ENCODE measurements at places on chromosomes 3 and 15. TPM values are rescaled to one million over a fixed set of nuclear protein-coding genes. Genes with fewer than 3 reads are reported as not detected.
A peak's percentile ranks its signal among the peaks of the same experiment; 100 is the strongest.

DNA sequence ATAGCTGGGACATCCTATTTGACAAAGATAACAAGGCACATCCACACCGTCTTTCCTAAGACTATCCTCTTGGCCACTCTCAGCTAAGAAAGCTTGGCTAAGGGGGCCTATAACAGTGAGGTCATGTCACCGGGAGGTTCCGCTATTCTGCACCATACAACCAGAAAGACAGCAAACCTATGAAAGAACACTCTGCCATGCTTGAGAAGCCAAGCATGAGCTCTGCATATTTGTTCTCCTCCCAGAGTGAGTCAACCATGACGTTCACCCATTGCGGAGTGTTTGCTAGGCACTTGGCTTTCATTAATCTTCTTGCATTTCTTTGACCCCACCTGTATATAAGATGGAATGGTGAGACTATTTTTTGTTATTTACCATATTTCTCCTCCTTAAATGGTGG is 141.2 kb downstream of the GMNC start:
- DNase-seq: no peak

- DNase-seq: peak; percentile 58
These were observed 87.3 kb upstream of the IGSF10 start for GRCh38 chr3:151548195-151548594.

GRCh38 chr3:134619884-134620445 is 30.9 kb downstream of the KY start:
- DNase-seq: no peak

DNA sequence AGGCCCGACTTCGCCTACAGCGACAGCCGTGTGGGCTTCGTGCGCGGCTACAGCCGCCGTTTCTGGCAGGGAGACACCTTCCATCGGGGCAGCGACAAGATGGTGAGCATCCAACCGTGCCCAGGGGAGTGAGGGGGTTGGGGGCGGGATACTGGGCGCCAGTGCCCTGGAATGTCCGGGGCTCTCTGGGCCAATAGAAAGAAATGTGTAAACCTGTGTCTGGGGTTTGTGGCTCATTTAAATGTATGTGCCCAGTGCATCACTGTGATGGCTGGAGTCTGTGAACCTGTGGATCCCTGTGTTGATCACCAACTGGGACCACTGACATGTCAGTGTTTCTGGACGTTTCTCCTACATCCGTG is 423 bp downstream of the CHAC1 start:
- no peak for DNase-seq

- DNase-seq: no peak
These were observed 177.8 kb downstream of the SERPINI1 start for GRCh38 chr3:167913219-167913835.

- no peak for DNase-seq
These were observed 732.6 kb downstream of the ROBO2 start for GRCh38 chr3:77772459-77772858.

DNA sequence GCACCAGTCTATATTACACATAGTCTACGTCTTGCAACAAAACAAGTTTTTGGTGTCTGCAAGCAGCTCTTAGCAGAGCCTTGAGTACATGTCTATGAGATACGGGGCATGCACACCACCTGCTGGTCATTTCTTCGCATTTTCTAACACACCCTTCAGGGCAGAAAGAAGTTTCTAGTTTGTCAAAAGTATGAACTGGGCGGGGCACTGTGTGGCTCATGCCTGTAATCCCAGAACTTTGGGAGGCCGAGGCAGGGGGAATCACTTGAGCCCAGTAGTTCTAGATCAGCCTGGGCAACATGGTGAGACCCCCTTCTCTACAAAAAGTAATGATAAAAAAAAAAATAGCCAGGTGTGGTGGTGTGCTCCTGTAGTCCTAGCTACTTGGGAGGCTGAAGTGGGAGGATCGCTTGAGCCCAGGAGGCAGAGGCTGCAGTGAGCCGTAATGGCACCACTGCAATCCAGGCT is 64.2 kb upstream of the ARL8B start:
- DNase-seq: peak; percentile 51

DNA sequence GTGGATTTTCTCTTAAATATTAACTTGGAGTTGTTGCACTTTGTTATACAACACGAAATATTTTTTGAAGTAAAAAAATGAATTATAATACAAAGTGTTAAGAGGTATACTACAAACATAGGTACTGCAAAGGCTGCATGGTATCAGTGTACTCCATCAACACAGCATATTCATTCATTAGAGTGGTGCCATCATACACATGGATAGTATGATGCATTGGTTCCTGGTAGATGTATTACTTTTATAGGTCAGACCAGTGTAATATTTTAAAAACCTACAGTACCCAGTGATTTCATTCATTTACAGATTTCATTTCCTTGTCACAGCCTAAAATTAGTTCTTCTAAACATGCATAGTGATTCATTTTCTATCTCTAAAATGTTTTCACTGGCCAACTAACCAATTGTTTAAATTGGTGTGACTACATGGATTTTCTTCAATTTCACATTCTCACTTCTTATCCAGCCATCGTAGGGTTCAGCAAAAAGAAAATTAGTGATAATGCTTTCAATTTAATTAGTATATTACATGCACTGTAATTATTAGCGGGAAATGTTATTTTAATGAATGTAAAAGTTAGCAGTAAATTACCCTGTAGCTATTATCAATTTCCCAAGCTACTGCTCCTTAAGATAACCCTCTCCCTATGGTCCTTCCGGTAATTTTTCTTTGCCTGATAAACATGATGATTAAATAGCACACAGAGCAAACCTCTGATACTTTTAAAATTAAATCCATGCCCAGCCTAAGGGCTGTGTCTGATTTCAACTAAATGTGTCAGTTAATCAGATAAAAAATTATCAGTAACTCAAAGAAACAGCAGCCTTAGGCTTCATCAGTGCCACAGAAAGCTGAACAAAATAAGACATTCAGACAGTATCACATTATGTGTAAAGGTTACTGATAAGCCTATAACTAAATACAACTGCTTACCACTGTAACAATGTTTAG is 68.4 kb downstream of the DPH6 start:
- DNase-seq: no peak

- no peak for DNase-seq
These were observed 33.7 kb upstream of the ALCAM start for GRCh38 chr3:105332961-105333360.

GRCh38 chr15:36301947-36302346 is 277.5 kb upstream of the CDIN1 start:
- no peak for DNase-seq

DNA sequence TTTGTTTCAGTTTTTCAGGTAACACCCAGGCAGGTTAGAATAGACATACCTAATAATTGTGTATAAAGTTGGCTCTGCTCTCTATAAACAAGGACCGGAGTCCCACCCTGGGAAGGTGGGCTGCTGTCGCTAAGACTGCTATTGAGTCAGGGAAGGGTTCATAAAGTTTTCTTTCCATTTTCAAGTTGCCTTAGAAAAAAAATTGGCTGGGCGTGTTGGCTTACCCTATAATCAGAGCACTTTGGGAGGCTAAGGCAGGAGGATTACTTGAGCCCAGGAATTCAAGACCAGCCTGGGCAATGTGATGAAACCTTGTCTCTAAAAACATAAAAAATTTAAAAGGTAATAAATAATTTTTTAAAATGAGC is 11.3 kb upstream of the PIAS1 start:
- DNase-seq: no peak

DNA sequence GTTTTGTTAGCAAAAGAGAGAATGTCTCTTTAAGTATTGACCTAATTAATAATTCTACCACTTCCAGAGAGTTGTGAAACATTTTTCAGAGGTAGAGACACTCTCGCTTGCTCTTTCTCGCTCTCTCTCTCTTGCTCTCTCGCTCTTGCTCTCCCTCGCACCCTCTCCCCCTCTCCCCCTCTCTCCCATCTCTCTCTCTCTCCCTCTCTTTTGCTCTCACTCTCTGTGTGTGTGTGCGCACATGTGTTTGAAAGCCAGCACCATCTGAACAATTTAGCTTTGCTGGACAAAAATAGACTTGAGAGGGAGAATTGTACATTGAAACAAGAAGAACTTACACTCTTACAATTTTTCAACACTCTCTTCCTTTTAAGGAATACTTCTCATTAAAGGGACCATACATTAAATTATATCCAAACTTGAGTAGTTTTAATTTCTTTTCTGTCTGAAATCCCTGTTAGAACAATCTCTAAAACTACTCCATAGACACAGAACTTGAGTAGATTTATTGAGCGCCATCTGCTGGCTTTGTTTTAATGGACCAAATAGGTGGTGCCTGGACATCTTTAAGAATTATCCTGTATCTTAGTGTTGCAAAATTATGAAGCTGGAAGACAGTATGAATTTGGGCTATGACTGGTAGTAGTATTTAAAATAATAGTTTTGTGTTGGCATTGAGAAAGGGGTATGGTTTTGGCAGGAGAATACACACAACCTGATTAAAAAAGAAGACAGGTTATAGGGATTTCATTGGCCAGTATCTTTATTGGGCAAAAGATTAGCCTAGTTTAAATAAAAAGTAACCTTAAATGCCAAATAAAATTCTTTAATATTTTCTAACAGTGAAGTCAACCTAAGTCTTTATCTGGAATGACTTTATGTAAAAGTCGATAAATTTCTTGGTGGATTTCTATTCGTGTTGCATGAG is 124.6 kb downstream of the AKAP13 start:
- peak; percentile 44 for DNase-seq

- DNase-seq: no peak
These were observed 15.2 kb downstream of the PLA2G4B start for GRCh38 chr15:41853831-41854230.

DNA sequence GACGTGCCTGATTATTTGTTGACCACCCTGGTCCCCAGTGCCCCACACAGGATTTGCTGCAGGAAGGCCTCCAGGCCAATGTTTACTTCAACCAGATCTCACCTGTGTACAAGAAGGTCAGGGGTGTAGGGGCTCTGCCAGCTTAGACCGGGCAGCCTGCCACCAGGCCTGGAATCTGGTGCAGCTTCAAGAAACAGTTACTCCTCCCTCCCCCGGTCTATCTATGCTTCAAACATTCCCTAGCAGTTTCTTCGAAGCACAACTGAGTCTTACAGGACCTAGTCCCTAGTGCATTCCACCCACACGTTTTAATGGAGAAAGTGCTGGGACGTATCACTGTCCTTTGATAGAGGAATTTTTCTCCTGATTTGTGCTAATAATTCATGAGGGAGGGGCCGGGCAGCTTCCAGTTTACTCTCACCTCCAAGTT is 8.0 kb downstream of the SH3BP5 start:
- DNase-seq: no peak

DNA sequence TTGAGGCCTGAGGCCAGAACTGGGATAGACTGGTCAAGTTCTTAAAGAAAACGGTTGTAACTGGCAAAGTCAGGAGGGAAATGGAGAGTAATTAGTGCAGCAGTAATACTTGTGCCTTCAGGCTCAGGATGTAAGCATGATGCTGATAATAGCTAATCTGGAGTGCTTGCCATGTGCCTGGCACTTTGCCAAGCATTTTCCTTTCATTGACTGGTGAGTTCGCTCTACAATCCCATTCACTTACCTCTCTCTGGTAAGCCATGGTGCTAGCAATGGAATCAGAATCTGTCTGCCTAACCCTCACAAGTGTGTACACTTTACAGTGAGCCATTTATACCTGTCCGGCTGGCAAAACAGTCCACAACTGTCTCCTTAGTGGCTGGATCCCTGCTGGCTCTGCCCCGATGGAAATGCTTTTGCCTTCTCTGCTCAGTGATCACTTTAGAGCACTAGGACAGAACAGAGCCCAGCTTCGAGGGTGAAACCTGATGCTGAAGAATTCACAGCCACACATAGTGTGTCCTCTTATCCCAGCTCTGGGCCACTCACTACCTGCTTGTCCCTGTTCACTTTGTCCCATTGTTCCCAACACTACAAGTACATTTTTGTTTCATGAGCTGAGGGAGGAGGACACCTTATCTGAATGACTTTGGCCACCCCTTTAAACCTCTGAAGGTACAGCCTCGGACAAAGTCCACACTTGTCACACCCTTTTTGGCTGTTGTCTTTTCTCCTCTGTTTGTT is 10.3 kb downstream of the CHP1 start:
- peak; percentile 52 for DNase-seq

DNA sequence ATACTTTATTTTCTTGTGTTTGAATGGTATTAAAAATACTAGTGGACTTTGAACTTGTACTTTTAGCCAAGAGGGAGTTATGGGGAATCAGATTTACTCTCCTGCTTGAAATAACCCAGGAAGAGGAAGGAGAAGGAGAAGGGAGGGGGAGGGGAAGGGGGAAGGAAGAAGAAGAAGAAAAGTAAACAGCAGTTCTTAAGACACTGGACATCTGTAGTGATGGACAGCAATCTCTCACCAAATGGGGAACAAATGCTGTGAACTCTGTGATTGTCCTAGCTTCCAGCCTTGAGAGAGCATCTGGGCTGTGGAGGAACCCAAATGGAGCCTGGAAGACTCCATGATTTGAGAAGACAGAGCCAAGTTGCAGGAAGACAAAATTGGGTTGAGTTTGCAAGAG is 52.0 kb downstream of the VPS8 start:
- DNase-seq: no peak

The OR5K2 gene
- 0.78 TPM for polyA plus RNA-seq

The VEPH1 gene
- polyA plus RNA-seq: 43.5 TPM

The LRRC31 gene
- not detected for polyA plus RNA-seq

The PPP1R2 gene
- 59.7 TPM for polyA plus RNA-seq

The AHSG gene
- not detected for polyA plus RNA-seq

Data from right lung (tissue), 10 donors.